ENCODE measurements at places on chromosomes 2 and 18.

- DNase-seq = no peak
Measured at GRCh38 chr2:33459745-33460144, 16.7 kb upstream of the RASGRP3 start.

DNA sequence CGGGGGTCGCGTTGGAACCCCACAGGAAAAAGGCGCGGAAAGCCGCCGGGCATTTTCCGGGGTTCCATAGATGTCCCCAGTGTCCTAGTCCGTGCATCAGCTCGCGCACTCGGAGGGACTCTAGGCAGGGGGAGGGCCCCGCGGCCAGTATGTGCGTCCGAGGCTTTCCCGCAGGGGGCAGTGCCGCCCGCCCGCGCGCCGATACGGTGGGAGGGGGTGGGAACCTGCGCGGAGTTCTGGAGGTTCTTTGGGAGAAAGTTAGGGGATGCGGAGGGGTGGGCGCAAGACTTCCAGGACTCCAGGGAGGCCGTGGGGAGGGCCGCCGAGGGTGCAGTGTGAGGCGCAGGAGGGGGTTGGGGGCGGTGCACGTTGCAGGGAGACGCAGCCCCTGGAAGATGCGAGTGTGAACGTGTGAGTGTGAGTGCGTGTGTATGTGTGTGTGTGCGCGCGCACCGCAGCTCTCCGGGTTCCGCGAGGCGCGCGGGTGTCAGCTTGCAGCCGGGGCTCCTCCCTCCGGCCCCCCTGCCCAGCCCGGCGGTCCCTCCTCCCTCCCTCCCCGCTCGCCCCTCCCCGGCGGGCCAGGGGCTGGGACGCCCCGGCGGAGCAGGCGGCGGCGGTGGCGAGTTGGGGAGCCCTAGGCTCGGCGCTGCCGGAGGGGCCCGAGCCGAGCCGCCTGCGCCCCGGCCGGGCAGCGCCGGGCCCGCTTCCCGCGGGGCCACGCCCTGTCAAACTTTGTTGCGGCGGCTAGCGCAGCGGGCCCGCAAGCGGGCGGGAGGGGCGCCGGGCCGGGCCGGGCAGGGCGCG is at the start of gene TCF7L1:
TCF7L1 (plus strand) TSS at position 559 of the 804 bp plus-strand sequence. CDS start 293 bp downstream, outside the sequence.
- no peak for DNase-seq

- no peak for DNase-seq
Measured at GRCh38 chr2:74597410-74597809, 42.9 kb downstream of the DOK1 start.

GRCh38 chr2:238511614-238511950 is 84.9 kb downstream of the ASB1 start:
- no peak for DNase-seq

GRCh38 chr2:39996653-39997080 is 217.6 kb upstream of the THUMPD2 start:
- DNase-seq = no peak

DNA sequence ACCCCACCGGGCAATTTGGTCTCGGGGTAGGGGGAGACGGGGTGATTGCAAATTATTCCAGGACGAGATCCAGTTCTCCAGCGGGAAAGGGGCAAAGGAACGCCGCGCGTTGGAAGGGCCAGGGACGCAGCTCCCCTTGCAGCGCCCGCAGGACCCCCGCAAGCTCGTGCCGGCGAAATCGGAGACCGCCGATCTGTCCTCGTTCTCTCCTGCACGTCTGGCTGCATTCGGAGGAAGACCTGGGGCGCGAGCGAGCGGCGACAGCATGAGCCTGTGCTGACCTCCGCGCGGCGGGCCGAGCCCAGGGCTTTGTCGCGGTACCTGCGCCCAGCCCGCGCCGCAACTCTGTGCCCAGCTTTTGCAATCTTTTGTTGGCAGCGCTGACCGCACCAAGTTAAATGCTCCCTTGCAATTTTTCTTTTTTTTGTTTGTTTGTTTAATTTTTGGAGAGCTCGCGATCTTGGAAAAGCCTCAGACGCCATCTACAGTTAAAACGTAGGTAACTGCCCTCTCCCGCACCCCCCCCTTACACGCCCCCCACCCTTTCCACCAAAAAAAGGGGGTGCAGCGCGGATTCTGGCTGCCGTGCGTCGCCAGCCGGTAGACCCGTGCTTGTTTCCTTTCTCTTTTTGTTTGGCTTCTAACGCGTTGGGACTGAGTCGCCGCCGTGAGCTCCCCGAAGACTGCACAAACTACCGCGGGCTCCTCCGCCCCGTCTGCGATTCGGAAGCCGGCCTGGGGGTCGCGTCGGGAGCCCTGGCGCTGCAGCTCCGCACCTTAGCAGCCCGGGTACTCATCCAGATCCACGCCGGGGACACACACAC is 667 bp downstream of the TRIB2 start:
- peak; percentile 33 for DNase-seq

DNA sequence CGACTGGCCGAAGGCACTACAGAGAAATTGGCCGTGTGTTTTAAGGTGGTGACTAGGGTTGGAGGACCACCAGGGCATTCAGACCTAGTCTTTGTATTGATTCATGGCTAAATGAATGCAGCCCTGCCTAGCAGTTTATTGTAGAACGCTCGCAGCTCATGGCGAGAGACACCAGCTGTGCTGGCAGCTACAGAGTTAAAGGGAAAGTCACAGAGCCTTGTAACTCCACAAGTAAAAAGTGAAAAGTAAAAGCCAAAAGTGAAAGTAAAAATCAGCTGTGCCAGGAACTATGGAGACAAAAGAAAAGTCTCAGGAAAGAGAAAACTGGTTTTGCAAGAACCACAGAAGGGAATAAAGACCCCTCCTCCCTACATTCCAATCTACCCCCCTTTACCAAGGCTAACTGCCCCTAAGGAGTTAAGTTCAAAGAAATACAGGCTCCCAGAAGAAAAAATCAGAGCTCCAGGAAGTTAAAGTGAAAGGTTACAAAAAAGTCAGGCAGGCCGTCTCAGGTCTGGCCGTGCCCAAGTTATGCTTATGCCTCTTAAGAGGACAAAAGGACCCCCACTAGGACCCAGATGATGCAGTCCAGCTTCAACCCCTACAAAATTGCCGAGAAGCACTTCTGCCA is 46.4 kb upstream of the SELENOI start:
- no peak for DNase-seq

- DNase-seq = peak; percentile 38
Measured at GRCh38 chr2:230575642-230576324, 136.9 kb upstream of the CAB39 start.

- no peak for DNase-seq
Measured at GRCh38 chr18:65659312-65659711, 91.5 kb upstream of the CDH7 start.

DNA sequence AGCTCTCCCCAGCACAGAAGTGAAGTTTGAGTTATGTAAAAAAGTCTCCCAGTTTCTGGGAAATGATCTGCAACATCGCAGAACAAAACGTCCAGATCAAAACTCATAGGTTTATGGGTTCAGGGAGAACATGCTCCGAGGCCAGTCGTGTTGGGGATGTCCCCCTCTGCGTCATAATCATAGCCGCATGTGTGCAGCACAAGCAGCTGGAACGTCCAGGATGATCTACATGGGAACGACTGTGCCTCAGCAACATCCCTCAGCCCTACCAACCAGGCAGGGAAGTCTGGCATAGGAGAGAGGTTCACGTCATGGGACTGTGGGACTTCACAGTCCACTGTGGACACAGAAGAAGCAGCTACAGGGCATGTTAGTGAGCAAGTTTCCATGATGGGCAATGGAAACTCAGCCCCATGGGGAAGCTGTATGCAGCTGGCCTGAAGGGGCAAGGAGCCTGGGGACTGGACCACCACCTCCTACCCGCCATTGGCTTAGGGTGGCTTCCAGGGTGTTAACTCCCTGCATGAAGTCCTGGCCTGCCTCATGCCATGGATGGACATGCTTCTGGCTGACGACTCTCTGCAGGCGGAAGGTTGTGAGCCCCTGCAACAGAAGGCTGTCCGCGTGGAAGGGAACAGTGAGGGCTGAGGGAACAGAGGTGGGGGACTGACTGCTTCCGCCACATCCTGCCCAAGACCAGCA is 96.9 kb downstream of the COPS8 start:
- no peak for DNase-seq

DNA sequence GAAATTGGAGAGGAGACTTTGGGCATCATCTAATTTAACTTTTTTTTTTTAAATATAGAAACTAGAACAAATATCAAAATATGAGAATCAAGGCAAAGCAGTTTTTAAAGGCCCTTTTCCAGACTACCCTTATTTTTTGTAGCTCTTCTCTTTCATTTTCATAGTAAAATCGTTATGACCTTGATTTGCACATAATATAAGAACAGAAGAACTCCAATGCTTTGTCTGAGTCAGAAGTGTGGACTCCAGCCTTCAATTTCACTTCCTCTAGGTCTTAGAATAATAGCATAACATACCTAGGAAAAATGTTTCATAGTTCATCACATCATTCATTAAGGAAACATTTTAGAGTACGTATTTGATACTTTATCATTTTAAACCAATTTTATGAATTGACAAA is 74.4 kb downstream of the ANKRD12 start:
- DNase-seq = no peak

DNA sequence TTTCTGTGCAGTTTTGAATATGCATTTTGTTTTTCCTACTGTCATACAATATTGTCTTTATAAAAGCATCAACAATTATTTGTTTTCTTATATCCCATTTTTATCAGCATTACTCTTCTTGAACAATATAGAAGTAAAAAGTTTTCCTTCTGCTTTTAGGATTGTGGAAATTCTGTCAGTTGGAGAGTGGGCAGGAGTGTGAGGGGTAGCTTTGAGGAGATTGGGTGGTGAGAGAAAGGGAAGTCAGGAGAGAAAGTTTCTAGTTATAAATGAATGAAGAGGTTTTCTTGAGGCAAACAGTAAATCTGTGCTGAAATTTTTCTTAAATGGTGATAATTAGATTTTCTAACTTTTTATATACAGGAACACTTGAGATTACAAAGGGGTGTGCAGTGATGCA is 151.7 kb upstream of the NOSTRIN start:
- DNase-seq = no peak

DNA sequence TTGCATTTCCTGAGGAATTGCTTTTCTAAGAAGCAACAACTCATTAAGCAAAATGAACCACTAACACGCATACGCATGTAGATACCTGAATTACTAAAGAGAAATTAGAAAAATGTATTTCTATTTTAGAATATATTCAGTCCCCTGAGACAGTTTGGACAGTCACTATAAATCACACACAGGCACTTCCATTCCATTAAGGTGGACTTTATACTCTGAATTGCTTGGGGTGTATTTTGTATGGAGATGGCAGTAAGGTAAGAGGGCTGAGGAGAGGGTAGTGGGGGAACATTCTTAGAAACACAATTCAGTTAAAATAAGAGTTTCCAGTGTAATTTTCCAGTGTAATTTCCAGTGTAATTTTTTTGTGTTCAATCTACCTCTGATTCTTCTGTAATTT is 1.8 kb downstream of the CCDC141 start:
- DNase-seq = no peak

GRCh38 chr2:240933048-240933965 is 27.2 kb downstream of the CROCC2 start:
- no peak for DNase-seq

DNA sequence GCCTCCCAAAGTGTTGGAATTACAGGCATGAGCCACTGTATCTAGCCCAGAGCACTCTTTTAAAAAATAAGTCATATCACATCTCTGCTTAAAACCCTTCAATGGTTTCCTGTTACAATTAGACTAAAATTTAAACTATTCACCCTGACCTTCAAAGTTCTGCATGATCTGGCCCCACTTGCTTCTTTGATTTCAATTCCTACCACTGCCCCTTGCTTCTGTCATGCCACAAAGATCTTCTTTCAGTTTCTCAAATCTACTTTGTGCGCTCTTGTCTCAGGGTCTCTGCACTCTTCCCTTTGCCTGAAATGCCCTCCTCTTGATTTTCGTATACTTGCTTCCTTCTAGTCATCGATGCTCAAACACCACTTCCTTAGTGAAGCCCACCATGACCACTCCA is 213.0 kb downstream of the TMEM247 start:
- no peak for DNase-seq
